Cortex of kidney (tissue), 1 donor: ENCODE measurements at places on chromosomes 16 and 17.

GRCh38 chr16:22915003-22915402 is 101.0 kb downstream of the HS3ST2 start:
- no peak for DNase-seq

DNA sequence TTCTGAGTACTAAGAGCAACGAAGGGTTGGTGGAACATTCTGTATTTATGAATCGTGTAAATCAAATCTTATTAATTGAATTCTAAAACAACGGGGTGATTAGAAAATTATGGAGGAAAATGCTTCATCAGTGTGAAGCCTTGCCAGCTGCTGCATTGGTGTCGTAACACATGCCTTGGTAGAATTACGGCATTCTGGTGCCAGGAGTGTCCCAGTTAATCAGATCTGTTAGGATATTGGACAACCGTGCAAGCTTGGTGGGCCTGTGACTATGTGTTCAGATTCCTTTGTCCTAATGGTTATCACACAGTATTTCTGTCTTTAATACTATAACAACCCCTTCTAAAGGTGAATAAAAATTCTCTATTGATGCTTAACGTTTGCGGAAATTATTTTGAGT is 44.2 kb upstream of the TANC2 start:
- DNase-seq = no peak

GRCh38 chr17:2737693-2738092 is 11.8 kb downstream of the CCDC92B start:
- no peak for DNase-seq

- DNase-seq = no peak
Observed at GRCh38 chr16:21626659-21627277, 25.6 kb downstream of the IGSF6 start.

GRCh38 chr17:63961355-63962212 is 11.1 kb downstream of the SCN4A start:
- no peak for DNase-seq

DNA sequence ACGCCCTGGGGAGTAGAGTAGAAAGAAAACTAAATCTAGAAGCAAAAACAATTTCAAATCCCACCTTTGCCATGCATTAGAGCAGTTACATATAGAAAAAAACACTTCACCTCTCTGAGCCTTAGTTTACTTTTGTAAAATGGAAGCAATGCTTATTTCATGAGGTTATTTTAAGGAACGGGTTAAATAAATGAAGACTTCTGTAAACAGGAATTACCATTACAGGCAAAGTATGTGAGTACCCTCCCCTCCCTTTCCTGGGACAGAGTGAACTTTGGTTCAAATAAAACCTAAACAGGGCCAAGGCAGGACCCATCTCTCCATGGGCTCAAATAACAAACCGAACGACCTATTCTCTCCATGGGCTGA is 4.5 kb upstream of the KRT15 start:
- no peak for DNase-seq

DNA sequence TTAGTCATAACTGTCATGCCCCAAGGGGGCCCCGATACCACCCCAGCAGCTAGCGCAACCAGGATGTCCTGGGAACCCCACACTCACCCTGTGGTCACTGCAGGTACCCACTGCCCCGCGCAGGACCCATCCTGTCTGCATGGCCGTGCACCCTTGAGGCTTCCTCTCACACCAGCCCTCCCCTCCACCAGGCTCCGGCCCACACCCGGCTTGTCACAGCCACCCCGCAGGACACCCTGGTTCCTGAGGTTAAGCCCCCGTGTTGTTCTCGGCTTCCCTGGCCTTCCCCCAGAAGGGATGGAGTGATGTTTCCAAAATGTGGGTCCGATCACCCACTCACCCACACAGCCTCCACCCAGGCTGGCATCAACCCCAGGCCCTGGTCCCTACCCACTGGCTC is 7.5 kb downstream of the DNASE1L2 start:
- DNase-seq = no peak

DNA sequence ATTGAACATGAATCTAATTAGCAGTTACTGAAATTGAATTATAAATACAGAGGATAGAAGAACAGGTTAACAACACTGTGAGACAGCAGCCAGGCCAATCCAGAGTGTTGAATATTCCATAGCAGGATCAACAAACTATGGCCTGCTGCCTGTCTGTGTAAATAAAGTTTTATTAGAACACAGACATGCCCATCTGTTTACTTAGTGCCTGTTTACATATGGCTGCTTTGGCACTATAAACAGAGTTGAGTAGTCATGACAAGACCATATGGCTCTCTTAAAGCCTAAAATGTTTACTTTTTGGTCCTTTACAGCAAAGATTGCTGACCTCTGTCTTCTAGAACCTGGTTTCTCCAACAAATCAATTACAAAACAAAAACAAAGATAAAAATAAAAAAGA is 115.4 kb upstream of the CDC42EP4 start:
- DNase-seq = no peak

DNA sequence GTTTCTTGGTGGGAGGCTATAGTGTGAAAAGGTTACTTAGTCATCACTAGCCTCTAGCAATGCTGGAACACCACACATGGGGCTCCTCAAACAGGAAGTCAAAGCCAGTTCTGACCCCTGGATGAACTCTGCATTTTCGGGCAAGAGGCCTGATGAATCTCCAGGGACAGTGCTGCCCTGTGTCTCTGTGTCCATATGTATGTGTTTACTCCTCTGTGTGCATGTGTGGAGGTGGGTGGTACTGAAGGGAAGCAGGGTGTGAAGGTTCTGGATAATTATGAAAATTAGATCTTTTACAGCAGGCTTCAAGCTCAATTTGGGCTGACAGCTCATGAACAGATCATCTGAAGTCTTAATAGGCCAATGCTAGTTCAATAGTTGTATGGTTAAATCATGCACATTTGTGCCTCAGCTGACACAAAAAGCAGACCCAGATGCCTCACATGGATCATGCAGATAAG is 133.6 kb downstream of the SNX11 start:
- no peak for DNase-seq

- DNase-seq = no peak
Observed at GRCh38 chr17:46869296-46869695, 17.9 kb downstream of the WNT9B start.

DNA sequence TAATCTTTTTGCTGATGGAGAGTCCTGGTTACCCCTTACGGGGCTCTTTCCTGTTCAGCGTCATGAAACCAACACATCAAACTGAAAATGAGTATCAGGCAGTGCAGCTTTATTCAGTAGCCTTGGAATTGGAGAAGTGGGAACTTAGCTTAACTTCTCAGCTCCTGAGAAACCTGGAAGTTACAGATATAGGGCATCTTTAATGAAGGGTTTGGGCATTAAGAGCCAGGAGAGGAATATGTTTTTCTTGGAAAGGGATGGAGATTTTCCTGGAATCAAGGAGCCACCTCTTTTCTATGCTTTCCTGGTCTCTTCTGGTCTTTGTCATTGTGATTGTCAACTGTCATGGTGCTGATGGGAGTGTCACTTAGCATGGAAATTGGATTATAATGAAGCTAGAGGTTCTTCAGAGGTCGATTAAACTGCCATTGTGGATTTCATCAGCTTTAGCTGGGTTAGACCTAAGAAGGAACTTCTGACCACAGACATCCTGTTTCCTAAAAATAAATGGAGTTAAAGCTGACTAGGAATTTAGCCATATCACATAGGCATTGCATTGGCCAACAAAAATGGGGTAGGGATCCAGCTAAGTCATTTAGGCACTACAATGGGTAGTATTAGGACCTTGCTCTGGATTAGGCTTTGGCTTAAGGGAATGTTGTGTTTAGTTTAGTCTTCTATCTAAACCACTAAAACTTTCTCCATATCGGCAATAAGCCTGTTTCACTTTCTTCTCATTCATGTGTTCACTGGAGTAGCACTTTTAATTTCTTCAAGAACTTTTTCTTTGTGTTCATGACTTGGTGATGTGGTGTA is 186.4 kb downstream of the BCAS3 start:
- no peak for DNase-seq

DNA sequence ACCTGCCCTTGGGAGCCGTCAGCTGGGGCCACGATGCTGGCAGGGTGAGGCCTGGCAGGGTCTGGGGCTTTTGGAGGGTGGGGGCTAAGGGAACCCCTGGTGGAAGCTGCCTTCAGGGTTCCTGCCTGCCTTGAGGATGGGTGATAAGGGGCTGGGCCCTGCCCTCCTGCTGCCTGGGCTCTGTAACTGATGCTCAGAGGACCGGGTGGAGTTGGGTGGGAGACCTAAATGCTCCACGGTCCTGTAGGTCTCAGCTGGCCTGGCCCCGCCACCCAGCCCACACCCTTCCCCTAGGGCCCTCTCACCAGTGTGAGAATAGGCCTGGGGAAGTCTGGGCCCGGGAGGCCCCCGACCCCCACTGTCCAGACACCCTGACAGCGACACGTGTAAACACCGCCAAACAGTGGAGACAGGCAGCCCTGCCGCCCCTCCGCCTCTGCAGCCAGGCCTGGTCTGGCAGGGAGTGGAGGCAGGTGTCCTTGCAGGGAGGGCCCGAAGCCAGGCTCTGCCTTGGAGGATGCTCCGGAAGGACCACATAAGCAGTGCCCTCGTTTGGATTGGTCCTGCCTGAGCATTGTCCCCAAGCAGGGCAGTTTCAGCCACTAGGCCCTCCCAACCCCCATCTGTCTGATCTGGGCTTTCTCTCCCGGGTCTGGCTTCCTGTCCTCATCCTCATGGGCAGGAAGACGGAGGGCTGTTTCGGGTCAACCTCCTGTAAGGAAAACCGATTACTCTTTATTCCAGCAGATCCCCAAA is 6.5 kb upstream of the BAHCC1 start:
- no peak for DNase-seq

GRCh38 chr16:1530349-1530882 is 3.0 kb upstream of the TMEM204 start:
- no peak for DNase-seq
